ENCODE measurements at places on chromosomes 2 and 18.

GRCh38 chr18:39795350-39795749 is 2159.7 kb upstream of the PIK3C3 start:
- DNase-seq: no peak

GRCh38 chr2:7896940-7897487 is 784.8 kb upstream of the ID2 start:
- DNase-seq: no peak

GRCh38 chr2:65279756-65280155 is 52.1 kb downstream of the ACTR2 start:
- no peak for DNase-seq

- no peak for DNase-seq
Observed at GRCh38 chr2:100427627-100428258, 10.3 kb upstream of the CHST10 start.

GRCh38 chr18:21330122-21330701 is 88.2 kb downstream of the GREB1L start:
- no peak for DNase-seq

DNA sequence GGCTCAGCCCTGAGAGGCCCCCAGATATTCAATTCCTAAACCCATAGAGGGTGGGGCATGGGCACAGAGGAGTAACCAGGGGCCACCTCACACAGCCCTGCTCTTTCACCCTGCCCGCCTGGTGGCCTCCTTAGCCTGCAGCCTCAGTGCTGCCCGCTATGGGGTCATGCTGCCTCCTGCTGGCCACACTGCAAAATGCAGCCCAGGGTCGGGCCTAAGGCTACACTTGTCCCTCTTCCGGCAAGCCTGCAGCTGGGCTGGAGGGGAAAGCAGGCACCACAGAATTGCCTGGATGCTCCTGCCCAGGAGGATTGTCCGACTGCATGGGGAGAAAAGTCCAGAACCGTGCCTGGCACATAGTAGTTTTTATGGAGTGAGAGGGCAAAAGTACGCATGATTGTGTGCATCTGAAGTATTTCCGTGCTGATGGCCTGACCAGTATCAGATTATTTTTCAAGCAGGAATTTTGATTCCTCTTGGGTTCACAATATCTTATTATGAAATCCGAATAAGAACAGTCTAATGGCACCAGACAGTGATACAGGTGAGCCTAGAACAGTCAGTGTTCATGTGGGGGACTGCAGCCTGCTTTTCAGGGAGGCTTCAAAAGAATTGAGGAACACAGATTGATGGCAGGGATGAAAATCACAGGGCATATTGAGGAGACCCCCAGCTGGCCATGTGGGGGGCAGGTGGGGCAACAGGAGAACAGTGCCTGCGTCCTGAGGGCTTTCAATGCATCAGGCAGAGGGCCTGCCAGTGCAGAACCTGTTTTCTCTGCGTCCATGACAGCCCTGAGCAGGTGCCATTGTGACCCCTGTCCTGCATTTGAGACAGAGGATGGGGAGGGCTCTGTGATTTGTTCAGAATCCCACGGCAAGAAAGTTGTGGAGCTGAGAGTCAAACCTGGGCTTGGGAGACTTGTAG is 51.2 kb upstream of the ALPP start:
- DNase-seq: peak; percentile 23
